Stimulated activated memory B cell treated with anti-CD40 and anti-IgM and Interleukin-4, amounts not matched to agents 10 μg/mL and 1 μg/mL and 100 μg/mL, for 72 hours (primary cell): ENCODE measurements at places on chromosomes 12 and 14.

DNA sequence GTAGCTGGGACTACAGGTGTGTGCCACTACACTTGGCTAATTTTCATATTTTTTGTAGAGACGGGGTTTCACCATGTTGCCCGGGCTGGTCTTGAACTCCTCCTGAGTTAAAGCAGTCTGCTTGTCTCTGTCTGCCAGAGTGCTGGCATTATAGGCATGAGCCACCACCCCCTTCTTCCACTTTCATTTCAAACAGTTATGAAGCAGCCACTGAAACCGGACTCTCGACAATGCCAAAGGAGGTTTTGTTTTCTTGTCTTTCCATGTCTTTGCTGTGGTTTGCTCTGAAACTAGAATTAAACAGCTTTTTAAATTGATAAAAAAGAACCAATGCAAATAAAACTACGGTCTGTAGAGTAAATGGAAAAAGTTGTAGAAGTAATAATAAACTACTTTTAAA is 30.4 kb downstream of the RAP1B start:
- peak; percentile 94 for ATAC-seq

GRCh38 chr12:40224439-40225291 is at the start of gene LRRK2:
Gene LRRK2 (plus strand): TSS chr12:40224997. CDS start chr12:40225132, 135 bp downstream.
- ATAC-seq = peak; percentile 94

GRCh38 chr12:45655186-45655585 is 74.3 kb upstream of the ARID2 start:
- ATAC-seq = peak; percentile 64

GRCh38 chr14:88351966-88352691 is 29.1 kb upstream of the KCNK10 start:
- ATAC-seq = no peak

- no peak for ATAC-seq
These were observed 3.8 kb upstream of the TAS2R10 start for GRCh38 chr12:10829994-10830393.

DNA sequence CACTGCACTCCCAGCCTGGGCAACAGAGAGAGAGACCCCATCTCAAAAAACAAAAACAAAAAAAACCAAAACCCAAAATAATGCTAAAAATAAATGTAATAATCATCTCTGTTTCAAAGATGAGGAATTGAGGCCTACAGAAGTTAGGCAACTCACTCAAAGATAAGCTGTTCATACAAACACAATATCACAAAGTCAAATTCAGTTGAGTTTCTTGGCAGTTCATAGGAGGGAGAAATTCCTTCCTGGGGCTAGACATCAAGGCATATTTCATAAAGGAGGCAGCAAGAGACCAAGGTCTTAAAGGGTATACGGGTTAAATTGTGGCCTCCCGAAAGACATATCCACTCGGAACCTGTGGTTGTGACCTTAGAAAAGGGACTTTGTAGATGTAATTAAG is 8.7 kb upstream of the TBPL2 start:
- ATAC-seq = no peak

DNA sequence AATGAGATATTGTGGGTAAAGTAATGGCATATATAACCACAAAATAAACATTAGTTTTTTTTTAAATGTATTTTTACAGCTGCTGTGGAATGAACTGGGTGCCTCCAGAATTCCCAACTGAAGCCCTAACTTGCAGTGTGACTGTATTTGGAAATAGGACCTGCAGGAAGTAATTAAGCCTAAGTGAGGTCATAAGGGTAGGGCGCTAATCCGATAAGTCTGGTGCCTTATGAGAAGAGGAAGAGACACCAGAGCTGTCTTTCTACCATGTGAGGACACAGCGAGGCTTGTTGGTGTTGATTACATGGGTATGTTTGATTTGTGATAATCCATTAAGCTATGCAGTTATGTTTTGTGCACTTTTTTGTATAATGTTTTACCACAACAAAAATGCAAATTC is 136.8 kb downstream of the TPH2 start:
- ATAC-seq = no peak

- ATAC-seq = no peak
These were observed 235.9 kb downstream of the CPNE8 start for GRCh38 chr12:38669530-38669929.

GRCh38 chr14:73492670-73493069 is 1.9 kb downstream of the RIOX1 start:
- no peak for ATAC-seq

- no peak for ATAC-seq
These were observed 124.2 kb downstream of the NTF3 start for GRCh38 chr12:5556033-5556614.

- no peak for ATAC-seq
These were observed 159.1 kb downstream of the C12orf50 start for GRCh38 chr12:87870061-87870460.

DNA sequence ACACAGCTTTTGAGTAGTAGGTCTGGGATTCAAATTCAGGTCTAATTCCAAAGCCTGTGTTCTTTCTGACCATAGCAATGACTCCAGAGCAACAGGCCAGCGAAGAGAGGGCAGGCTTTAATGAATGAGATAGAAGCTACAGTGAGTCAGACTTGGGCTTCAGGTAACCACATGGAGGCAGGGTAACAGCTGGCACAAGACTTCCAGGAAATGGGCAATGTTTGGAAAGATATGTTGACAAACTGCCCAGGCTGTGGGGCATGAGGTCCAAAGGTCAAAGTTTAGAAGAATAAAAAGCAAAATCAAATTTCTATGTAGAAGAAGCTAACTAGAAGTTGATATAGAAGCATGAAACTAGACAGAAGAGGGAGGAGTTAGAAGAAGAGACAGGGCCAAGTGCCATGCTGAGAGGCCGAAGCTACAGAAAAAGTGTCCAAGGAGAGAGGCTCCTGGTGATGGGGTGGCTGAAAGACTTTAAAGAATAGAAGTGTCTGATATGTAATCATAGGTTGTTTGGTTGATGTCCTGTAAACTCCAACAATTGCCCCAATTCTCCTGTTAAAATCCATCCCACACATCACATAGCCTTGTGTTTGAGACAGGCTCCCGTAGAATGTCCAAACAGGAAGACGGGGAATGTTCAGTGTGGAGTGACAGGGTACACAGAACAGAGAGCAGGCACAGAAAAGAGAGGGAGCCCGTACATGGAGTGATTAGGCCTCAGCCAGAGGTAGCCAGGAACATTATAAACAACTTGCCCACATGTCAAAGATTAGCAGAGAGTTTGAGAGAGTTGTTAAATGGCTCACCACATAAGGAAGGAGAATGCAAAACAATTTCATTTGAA is 384.7 kb downstream of the CCDC91 start:
- no peak for ATAC-seq

GRCh38 chr14:58690801-58691516 is 53.2 kb downstream of the DACT1 start:
- no peak for ATAC-seq

DNA sequence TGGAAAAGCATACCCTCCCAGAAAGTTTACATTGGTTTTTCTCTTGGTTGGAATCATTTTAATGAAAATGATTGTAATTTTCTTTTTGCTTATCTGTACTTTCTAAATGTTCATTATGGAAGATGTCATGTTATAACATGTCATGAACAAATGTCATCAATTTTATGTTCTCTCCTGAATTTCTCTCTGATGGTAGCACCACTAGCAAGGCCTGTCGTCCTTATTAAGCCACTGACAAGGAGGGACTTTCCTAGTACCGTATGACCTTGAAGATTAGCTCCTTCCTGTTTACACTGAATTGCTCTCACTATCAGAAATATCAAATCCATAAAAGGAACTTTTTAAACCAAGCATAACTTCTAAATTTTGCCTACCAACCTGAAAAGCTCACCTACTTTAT is 99.0 kb downstream of the ESR2 start:
- peak; percentile 82 for ATAC-seq

GRCh38 chr12:44058366-44058765 is 222.5 kb downstream of the TMEM117 start:
- no peak for ATAC-seq

GRCh38 chr12:56202366-56202765 is 13.1 kb upstream of the SMARCC2 start:
- no peak for ATAC-seq

DNA sequence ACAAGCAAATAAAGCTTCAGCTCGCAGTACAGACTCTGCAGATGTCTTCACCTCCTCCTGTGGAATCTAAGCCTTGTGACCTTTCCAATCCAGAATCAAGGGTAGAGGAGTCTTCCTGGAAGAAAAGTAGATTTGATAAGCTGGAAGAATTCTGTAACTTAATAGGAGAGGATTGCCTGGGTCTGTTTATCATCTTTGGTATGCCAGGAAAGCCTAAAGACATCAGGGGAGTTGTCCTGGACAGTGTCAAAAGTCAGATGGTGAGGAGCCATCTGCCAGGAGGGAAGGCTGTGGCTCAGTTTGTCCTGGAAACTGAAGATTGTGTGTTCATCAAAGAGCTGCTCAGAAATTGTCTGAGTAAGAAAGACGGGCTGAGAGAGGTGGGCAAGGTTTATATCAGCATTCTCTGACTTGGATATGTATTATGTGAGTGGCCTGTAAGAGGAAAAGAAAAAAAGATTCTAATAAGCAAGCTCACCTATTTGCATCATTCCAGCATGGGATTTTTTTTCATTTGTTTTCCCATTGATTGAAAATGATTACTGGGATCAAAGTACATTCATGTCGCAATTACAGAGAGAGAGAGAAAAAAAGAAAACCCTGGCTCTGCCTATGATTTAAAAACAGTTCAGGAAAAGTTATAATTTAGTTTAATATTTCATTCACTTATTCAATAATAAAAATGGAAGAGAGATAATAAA is 767 bp downstream of the REP15 start:
- no peak for ATAC-seq

GRCh38 chr12:27396216-27396815 is 50.2 kb upstream of the SMCO2 start:
- no peak for ATAC-seq

- ATAC-seq = no peak
These were observed 465 bp upstream of the FGD4 start for GRCh38 chr12:32398816-32399369.

DNA sequence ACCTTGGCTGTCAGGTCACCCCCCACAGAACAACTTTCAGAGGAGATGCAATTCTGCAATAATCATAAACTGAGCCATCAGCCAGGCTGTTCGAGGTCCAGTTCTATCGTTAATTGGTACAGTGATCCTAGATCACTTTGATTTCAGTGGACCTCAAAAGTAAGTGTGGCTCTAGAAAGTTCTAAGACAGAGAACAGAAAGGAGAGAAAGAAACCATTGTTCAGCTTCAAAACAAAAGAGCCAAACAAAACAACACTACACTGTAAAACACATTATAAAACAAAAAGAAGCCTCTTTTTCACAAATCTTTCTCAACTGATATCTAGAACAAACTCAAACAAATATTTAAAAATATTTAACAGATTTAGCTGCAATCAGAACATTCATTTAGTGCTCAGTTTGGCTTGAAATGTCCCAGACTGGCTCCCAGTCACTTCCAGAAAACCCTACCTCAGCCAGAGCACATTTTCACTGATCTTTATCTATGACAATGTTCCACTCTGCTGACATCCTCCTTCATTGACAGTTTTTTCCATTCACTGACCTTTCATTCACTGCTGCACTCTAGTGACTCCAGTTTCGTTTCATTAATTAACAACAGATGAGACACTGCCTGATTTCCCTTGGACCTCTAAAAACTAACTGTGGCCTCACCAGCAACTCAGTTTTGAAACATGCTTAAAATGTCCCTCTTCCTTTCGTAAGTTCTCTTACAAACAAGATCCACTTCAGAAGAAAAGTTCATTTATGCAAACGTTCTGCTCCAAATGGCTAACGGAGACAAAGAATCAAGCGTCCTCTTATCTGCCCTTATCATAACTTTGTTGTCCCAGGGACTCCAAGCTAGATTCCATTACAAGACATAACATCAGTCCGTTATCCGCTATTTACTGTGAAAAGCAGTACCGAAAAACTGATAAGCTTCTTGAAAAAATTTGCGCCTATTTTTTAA is 56.8 kb downstream of the DUSP16 start:
- ATAC-seq = peak; percentile 95

- ATAC-seq = no peak
These were observed 108.2 kb downstream of the TSPAN9 start for GRCh38 chr12:3185260-3185870.

DNA sequence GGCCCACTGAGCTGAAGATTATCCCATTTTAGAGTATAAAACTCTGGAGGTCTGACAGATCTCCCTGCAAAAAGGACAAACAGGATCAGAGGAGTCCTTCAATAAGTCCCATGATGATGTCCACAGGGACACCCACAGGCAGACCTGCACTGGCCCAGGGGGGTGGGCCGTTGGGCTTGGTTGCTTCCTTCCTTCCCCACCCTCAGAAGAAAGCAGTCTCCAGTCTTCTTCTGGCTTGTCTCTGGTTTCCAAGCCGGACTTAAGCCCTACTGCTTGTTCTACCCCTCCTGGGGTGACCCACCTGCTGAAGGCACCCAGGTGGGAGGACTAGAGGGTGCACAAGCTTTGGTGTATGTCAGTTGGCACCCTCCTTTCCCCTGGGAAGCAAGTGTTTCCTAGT is 209.0 kb downstream of the ANO2 start:
- ATAC-seq = no peak

GRCh38 chr14:46653031-46653755 is 1.6 kb upstream of the RPL10L start:
- peak; percentile 45 for ATAC-seq

DNA sequence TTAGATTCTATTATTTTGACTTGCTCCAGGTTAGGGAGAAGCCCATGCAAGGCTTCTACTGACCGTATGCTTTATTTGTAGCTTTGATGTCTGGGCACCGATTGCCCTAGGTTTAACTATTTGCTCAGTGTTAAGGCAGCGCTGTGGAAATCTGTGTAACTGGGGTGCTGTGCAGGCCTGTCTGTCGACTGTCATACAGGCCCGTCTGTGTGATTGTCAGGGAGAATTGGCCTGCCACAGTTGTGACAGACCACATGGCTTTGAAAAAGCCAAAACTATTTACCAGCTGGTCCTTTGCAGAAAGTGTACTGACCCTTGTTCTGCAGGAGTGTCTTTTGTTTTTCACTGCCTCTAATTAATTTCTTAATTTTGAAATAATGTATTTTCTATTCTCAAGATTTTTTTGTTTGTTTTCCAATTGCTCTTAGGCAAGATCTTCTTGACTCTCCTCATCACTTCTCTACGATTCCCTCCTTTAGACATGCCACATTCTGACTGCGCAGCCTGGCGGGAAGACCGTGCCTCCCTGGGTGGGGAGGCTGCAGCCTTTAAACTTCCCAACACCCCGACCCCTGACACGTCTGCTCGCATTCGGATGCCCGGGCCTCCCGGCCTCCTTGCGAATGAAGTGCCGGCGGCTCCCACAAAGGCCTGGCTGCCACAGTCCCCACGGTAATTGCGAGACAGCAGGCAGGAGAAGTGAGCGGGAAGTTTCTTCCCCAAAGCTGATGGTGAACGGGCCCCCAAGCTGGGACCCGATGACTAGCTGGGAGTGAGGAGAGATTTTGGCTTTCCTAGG is 99.0 kb upstream of the EVL start:
- ATAC-seq = no peak
